Aortic smooth muscle cell (primary cell): ENCODE measurements at places on chromosomes 7 and 10. TPM values are rescaled to one million over a fixed set of nuclear protein-coding genes. Genes with fewer than 3 reads are reported as not detected.

The NODAL gene
- total RNA-seq: not detected in 2 replicates

The EGR2 gene
- total RNA-seq: under 0.01 and 0.25 TPM in 2 replicates

The CBX3 gene
- total RNA-seq: 90.0 and 97.8 TPM in 2 replicates

The PRTFDC1 gene
- total RNA-seq: 57.2 and 63.4 TPM in 2 replicates

The MYH16 gene
- not detected in 2 replicates for total RNA-seq

The TMEM236 gene
- total RNA-seq: 0.06 TPM in 1 of 2 replicates, not detected in the other

The TAS2R60 gene
- total RNA-seq: not detected in 2 replicates

The PTPRN2 gene
- total RNA-seq: 0.56 and 1.6 TPM in 2 replicates
